ENCODE measurements at places on chromosomes 4 and X.
A peak's percentile ranks its signal among the peaks of the same experiment; 100 is the strongest.

DNA sequence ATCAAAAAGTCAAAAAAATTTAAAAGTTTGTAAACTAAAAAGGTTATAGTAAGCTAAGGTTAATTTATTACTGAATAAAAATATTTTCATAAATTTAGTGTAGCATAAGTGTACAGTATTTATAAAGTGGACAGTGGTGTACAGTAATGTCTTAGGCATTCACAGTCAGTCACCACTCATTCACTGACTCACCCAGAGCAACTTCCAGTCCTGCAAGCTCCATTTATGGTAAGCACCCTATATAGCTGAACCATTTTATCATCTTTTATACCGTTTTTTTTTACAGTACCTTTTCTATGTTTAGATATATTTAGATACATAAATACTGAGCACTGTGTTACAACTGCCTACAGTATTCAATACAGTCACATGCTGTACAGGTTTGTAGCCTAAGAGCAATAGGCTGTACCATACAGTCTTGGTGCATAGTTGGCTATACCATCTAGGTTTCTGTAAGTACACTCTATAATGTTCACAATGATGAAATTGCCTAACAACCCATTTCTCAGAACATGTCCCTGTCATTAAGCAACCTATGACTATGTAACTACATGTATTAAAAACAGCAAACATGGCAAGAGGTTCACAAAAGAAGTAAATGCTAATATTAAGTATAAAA, 18.6 kb downstream of the ACSL4 start:
- no peak for DNase-seq

GRCh38 chrX:22325096-22325495, 52.4 kb downstream of the CBLL2 start:
- DNase-seq, result no peak

DNA sequence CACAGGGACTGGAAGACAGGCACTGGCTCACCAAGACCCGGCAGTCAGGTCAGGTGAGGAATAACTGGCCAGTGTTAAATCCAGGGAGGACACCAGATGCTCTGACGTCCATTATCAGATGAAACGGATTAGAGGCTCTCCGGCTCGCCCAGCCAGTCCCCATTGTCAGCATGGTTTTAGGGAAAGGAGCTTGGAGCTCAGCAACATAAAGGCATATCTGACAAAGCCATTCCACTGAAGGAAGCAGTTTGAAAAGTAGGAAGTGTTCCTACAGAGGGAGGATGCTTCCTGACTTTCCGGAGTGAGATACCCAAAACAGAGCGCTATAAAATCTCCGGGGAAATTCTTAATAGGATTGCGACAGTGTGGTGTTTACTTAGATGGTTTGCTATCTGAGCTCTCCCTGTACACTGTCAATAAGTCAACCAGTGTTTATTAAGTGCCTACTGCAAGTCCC, 14.8 kb downstream of the NDNF start:
- no peak for DNase-seq

- no peak for DNase-seq
These were observed 4.5 kb downstream of the DMP1 start for GRCh38 chr4:87654487-87655044.

DNA sequence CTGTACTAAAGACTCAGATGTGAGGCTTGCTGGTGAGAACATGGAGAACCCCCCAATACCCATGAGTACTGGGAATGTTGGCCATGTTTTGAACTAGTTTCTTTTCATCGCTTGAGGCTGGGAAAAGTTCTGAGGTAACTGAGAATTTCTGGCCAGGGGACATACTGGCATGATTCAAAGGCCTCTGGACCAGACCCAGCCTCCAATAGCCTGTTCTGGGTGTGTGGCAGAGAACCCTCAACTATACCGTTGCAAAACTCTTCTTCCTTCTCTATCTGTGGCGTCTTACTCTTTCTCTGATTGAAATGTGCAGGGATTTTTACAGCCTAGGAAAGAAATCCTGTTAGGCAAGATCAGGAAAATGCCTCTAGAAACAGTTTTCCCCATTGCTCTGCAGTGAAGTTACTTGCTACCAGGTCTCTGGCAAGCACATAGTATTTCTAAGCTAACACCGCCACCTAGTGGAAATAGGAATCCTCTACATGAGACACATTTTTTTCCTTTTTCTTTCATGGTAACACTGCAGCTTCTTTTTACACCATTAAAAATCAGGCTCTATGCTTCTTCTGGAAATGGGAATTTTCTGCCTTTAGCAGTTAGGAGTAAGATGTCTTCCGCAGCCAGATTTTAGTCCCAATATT, 170.7 kb upstream of the ZCCHC13 start:
- DNase-seq, result peak; percentile 43

DNA sequence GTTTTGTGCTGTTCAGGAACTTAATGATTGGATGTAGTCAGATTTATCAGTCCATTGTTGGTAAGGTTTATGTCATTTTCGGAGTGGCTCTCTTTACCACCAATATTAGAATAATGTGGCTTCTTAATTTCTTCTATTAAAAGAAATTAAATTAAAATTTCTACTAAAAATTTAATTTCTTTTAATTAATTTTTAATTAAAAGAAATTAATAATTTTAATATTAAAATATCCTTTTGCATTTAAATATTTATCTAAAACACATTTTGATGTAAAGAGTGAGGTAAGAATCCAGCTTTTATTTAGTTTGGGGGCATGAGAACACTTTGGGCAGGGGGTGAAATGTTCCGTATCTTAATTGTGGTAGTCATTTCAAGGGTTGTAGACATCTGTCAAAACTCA, 15.7 kb upstream of the UFSP2 start:
- no peak for DNase-seq

GRCh38 chr4:37685161-37685822, 884 bp downstream of the RELL1 start:
- DNase-seq, result no peak

- no peak for DNase-seq
These were observed 294.1 kb upstream of the SFRP2 start for GRCh38 chr4:154082760-154083535.

- DNase-seq, result no peak
These were observed 22.9 kb upstream of the CLGN start for GRCh38 chr4:140450352-140450751.

DNA sequence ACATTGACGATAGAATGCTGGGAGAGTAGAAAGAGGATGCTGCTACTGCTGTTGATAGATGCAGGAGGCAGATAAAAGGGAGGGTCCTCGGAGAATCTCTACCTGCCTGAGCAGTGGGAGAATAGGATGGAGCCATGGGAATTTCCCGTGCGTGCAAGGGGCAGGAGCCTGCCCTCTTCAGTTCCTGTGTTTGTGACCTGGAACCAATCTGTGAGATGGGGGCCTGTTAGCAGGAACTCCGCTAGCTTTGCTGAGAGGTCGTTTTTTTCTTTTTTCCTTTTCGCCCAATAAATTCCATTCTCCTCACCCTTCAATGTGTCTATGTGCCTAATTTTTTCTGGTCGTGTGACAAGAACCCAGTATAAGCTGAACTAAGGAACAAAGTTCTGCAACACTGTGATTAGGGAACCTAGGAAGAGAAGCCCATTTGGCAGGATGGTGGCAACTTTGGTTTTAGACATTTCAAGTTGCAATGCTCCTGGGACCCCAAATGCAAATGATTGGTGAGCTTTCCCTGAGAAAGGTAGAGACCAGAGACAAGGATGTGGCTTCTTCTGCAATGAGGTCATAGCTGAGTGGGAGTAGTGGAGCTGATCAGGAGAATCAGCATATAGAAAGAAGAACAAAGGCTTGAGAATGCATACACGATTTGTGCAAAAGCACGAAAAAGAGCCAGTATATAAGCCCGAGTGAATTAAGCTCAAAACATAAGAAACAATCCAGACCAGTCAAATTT, 23.9 kb downstream of the SLC39A8 start:
- no peak for DNase-seq

GRCh38 chr4:168893205-168893604, 116.8 kb downstream of the CBR4 start:
- no peak for DNase-seq

DNA sequence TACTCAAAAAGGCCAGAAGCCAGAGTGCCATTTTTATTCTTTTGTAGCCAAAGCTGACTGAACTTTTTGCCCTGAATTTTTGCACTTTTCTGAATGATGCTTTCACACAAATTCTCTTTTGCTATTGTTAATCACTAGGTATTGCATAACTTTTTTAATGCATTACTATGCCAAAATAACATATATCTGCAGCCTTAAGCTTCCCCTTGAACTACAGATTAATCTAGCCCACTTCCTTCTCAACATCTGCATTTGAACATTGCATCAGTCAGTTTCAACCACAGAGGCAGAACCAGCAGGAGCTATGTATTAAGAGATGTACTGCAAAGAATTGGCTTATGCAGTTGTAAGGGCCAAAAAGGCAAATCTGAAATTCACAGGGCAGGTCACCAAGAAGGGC, 197.6 kb upstream of the GYPA start:
- DNase-seq, result no peak

DNA sequence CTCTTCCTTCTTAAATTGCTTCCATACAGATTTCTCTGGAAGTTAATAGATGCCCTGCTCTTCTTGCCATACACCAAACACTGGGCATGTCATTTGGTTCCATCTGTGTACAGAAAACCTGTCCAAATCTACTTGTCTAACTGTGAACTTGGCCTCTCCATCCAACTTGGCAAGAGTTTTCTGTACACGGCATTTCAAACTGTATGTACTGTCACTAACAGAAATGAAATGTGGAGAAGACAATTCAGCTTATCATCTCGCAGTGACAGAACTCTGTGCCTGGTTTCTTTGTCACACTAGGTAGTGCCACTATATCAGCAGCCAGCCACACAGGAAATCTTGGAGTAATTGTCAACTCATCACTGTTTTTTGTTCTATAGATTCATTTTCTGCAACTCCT, 58.2 kb downstream of the CXXC4 start:
- no peak for DNase-seq

DNA sequence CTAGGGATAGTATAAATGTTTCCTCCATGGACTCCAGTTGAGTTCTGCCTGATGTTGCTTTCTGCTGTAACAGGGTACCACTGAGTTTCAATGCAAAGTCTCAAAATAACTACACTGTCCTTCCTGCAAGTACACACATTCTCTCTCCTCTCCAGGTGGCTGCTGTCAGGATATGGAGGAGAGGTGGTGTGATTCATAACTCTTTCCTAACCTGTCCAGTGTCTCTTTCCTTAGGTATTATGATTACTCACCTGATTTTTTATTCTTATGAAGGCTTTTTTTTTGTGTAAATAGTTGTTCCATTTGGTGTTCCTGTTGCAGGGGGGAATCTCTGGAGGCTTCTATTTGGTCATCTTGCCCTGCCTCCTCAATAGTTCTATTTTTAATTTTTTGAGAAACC, 39.8 kb upstream of the POF1B start:
- DNase-seq, result no peak

DNA sequence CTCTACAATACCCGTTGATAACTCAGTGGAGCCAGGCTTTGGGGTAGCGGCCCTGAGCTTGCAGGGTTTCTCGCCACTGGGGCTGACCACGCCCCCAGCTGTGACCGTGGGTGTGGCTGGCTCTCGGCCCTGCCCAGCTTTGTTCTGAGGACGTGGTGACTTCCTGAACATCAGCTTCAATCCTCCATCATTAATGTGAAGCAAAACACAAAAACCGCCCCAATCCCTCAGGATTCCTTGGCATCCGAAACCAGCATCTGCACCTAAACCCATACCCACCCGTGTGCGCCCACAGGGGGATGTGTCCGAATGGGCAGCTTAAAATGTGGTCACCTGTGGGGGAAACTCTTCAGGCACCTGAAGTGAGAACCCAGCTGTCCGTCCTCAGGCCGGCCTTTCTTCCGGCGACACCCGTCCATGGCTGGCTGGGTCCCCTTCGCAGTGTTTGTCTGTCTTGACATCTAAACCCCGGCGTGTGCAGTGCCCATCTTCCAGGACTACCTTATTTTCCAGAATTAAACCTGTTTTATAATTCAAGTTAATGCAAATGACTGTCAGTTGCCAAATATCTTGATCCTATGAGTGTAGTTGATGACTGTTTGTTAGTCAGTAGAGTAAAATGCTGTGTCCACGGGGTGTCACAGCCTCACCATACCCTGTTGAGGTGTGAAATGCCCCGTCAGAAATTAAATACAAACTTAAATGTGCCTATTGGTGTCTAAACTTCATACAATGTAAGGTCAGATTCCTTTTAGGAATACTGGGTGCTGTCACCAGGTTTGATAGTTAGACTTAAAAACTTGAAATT, 27.3 kb downstream of the NELFA start:
- DNase-seq, result no peak

Data from NCI-H146 (cell line).